Effector memory CD8-positive, alpha-beta T cell (primary cell): ENCODE measurements at places on chromosomes 12 and 14.

DNA sequence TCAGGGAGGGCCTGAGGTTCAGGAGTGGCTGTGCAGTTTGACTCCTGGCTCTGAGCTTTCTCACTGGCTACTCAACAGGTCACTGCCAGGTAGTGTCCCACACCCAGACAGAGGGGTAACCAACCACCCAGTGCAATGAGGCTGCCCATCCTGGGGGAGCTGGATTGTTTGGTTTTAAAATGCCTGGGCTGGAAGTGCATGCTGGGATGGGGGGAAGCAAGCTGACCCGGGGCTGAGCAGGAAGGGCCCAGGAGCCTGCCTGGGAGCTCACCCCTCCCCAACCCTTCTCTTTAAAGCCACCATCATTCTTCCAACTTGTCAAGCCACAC, 12.6 kb upstream of the ABHD12B start:
- peaks cover 5% of the 10 kb centered on the region for H3K36me3 ChIP-seq
- H3K4me1 ChIP-seq: peaks cover 8% of the 10 kb centered on the region
- no peaks in the 10 kb centered on the region for H3K27me3 ChIP-seq
- H3K4me3 ChIP-seq: peak overlapping the region; percentile 92

GRCh38 chr12:50276912-50277671, 6.2 kb downstream of the LIMA1 start:
- peak overlapping the region; percentile 41 for H3K27ac ChIP-seq
- DNase-seq: no peak
- H3K27me3 ChIP-seq: no peaks in the 10 kb centered on the region
- no peaks in the 10 kb centered on the region for H3K4me1 ChIP-seq

- H3K36me3 ChIP-seq: peaks cover 4% of the 10 kb centered on the region
- H3K27me3 ChIP-seq: no peaks in the 10 kb centered on the region
- H3K4me3 ChIP-seq: no peak overlapping the region
- H3K4me1 ChIP-seq: peaks cover 15% of the 10 kb centered on the region
Observed at GRCh38 chr12:22223356-22223755, 111.2 kb downstream of the ST8SIA1 start.

DNA sequence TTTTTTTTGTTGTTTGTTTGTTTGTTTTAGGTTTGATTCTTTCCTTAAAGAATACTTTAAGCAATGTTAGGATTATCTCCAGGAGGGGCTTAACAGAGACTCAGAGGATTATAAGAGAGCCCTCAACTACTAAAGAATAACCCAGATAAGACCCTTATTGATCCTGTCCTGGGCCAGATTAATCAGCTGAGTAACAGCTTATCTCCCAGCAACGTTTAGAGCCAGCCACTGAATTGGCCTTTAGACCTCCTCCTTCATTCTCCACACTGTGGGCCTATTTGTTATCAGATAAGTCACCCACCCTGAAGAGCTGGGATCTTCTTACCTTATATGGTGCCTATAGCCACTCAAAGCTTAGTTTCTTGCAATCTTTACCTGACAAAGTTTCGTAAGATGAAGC, 71.1 kb downstream of the FIGNL2 start:
- no peak overlapping the region for H3K27ac ChIP-seq
- no peak overlapping the region for H3K4me3 ChIP-seq
- H3K4me1 ChIP-seq: no peaks in the 10 kb centered on the region
- peaks cover 13% of the 10 kb centered on the region for H3K27me3 ChIP-seq
- peaks cover 6% of the 10 kb centered on the region for H3K36me3 ChIP-seq

DNA sequence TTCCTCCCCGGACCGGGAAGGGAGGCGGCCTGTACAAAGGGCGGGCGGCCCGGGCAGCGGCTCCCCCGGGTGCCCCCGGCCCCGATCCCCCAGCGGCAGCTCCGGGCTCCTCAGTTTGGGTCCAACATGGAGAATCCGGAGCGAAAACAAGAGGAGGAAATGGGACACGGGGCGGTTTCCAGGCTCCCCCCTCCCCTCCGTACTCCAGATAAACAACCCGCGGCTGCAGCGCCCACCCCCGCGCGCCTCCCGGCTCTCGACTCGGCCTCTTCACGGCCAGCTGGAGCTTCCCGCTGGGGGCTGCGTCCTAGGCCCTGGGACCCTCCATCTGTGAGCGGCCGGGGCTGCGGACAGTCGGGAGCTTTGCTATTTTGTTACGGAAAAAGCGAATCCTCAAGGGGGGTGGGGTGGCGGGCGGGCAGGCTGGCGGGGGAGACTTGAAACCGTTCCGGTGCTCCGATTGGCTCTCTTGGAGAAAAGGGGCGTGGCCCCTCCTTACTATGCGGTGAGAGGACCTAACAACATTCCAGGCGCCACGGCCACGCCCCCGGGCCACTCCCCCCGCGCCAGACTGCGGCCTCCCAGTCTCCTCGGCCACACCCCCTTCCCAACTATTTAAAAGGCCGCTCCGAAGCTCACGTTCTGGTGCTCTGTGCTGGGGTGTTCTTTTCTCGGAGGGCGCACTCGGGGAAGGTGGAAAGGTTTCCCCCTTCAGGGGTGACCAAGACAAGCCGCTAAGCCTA, at the start of gene CTDSP2:
Gene CTDSP2, minus strand, starts transcription at position 153 of the 743 bp plus-strand sequence. CDS start 294 bp downstream, outside the sequence.
- H3K4me3 ChIP-seq: peak within 1 kb of the TSS; percentile 84
- peaks cover 37% of the 10 kb centered on the region for H3K4me1 ChIP-seq
- H3K27ac ChIP-seq: peak within 1 kb of the TSS; percentile 84
- peak; percentile 68 for DNase-seq
- peaks cover 5% of the 10 kb centered on the region for H3K27me3 ChIP-seq

- H3K27ac ChIP-seq: no peak overlapping the region
- H3K4me1 ChIP-seq: no peaks in the 10 kb centered on the region
- no peak for DNase-seq
- peaks cover 46% of the 10 kb centered on the region for H3K27me3 ChIP-seq
- H3K36me3 ChIP-seq: no peaks in the 10 kb centered on the region
Observed at GRCh38 chr14:101198398-101199027, 295.0 kb upstream of the RTL1 start.

DNA sequence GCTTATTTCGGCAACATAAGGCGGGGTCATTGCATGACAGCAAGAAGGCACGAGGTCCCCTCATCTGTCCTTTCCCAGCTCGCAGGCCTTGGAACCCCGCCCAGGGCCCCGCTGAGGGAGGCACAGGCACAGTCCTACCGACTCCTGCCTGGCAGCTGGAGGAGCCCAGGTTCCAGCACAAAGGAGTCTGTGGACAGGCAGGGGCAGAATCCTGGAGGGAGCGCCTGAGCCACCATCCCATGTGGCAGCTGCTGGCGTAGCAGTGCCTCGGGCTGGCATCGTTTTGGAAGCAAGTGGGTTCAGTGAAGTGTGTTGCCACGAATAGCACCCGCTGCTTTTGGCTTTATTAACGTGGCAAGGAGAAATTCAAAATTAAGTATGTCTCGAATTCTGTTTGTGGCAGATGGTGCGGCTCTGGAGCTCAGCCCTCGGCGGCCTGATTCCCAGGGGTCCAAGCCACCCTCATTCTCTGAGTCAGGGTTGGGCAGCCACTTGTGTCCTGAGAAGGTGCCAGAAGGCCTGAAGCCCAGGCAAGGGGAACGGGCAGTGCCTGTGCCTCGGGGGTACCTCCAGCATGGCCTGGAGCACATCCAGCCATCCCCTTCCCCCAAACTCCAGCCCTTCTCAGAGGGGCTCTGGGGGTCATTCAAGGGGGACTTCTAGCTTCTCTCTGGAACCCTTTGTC, 35.9 kb downstream of the SLC8B1 start:
- no peaks in the 10 kb centered on the region for H3K4me1 ChIP-seq
- no peak for DNase-seq
- H3K27ac ChIP-seq: peak overlapping the region; percentile 65
- H3K4me3 ChIP-seq: no peak overlapping the region

DNA sequence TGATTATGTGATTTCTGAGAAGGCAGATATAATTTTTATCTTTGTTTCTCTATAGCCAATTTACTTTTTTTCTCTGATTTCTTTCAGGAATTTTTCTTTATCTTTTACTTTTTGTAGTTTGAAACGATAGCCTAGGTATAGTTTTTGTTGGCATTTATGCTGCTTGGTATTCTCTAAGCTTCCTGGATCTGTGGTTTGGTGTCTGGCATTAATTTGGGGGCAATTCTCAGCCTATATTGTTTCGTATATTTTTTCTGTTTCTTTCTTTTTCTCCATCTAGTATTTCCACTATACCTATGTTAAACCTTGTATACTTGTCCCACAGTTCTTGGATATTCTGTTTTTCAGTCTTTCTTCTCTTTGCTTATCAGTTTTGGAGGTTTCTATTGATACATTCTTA, 45.0 kb downstream of the CRADD start:
- peaks cover 5% of the 10 kb centered on the region for H3K36me3 ChIP-seq

- H3K36me3 ChIP-seq: peaks cover 95% of the 10 kb centered on the region
- DNase-seq: no peak
- peak overlapping the region; percentile 69 for H3K4me3 ChIP-seq
Observed at GRCh38 chr14:101839236-101839635, 77.7 kb downstream of the PPP2R5C start.

DNA sequence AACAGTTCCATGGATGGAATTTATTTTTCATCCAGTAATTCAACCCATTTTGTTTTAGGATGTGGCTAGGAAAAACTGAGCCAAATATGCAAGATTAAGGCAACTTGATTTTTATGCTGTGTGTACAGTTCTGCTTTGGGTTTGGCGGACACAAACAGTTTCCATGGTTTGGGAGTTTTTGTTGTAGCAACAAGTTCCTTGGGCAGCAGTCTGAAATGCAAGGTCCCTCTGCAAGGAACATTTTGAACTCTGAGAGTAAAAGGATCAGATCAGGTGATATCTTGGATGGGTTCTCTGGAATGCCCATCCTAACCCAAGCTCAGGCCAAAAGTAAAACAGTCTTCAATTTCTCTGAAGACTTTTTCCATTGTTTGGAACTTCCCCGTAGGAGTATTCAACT, 161.2 kb downstream of the TMX1 start:
- H3K36me3 ChIP-seq: no peaks in the 10 kb centered on the region
- H3K4me3 ChIP-seq: no peak overlapping the region
- no peaks in the 10 kb centered on the region for H3K4me1 ChIP-seq
- no peak for DNase-seq
- H3K27me3 ChIP-seq: peaks cover 46% of the 10 kb centered on the region
- no peak overlapping the region for H3K27ac ChIP-seq

GRCh38 chr14:64502456-64502855, 1.2 kb downstream of the ZBTB25 start:
- no peaks in the 10 kb centered on the region for H3K27me3 ChIP-seq
- no peak for DNase-seq
- H3K4me3 ChIP-seq: peak overlapping the region; percentile 94
- H3K36me3 ChIP-seq: peaks cover 73% of the 10 kb centered on the region

- no peaks in the 10 kb centered on the region for H3K36me3 ChIP-seq
- no peak overlapping the region for H3K27ac ChIP-seq
- H3K4me1 ChIP-seq: no peaks in the 10 kb centered on the region
- H3K4me3 ChIP-seq: no peak overlapping the region
- DNase-seq: no peak
- no peaks in the 10 kb centered on the region for H3K27me3 ChIP-seq
Observed at GRCh38 chr14:67166450-67166853, 22.8 kb upstream of the GARIN2 start.

DNA sequence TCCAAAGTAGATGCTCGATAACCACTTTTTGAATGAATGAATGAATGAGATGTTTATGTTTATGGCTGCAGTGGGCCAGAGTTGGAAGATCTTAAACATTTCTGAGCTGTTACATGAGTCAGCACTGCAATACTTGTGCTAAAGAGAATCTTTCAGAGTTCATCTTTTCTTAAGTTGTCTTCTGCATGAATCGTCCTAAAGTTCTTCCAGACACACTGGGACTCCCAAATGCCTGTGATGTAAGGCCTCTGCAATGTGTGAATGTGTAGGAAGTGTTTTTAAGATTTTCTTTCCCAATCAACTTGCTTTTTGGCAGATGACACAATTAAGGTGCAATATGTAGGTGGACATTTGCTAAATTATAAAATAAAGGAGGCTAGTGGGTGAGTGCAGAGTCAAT, 50.3 kb upstream of the TRIM9 start:
- H3K36me3 ChIP-seq: no peaks in the 10 kb centered on the region
- no peak overlapping the region for H3K4me3 ChIP-seq

DNA sequence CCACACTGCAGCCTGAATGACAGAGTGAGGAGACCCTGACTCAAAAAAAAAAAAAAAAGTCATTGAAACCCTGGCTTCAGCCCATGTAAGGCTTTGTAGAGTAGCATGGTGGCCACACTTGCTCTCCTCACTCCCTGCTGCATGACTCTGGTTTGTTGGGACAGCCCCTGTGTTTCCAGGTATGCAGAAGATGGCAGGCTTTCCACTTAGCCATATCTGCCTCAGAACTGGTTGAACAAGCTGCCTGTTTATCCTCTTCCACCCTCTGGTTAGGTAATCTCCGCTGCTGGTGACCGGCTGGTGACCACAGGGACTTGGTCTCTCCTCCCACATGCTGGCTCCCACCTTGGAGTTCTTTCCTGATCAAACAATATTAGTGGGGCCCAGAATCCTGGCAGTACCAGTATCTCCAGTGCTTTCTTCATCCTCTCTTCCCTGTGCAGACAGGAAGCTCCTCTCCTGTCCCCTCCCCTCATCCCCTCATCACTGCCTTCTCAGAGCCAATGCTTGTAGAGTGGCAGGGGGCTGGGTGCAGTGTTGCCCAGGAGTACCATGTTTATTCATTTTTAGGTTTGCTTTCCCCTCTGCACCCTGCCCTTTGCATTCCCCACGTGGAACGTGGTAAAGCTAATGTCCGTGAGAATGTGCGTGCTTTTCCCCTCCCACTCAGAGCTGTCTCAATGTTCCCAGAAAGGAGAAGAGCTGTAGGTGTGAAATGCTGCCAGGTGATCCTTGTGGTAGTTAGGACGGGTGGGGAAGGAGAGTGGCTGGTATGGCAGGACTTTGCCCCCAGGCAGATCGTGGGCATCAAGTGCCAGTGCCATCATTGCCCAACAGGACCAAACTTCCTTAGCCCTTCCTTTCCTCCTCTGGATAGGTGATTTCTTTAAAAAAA, 11.3 kb downstream of the ABHD12B start:
- DNase-seq: no peak
- no peak overlapping the region for H3K27ac ChIP-seq
- no peaks in the 10 kb centered on the region for H3K36me3 ChIP-seq
- no peak overlapping the region for H3K4me3 ChIP-seq
- H3K27me3 ChIP-seq: peaks cover 76% of the 10 kb centered on the region
- no peaks in the 10 kb centered on the region for H3K4me1 ChIP-seq

GRCh38 chr12:113436586-113436985, 14.4 kb downstream of the SDSL start:
- H3K36me3 ChIP-seq: no peaks in the 10 kb centered on the region
- no peaks in the 10 kb centered on the region for H3K4me1 ChIP-seq
- no peak overlapping the region for H3K4me3 ChIP-seq
- H3K27me3 ChIP-seq: peaks cover 8% of the 10 kb centered on the region
- no peak overlapping the region for H3K27ac ChIP-seq

DNA sequence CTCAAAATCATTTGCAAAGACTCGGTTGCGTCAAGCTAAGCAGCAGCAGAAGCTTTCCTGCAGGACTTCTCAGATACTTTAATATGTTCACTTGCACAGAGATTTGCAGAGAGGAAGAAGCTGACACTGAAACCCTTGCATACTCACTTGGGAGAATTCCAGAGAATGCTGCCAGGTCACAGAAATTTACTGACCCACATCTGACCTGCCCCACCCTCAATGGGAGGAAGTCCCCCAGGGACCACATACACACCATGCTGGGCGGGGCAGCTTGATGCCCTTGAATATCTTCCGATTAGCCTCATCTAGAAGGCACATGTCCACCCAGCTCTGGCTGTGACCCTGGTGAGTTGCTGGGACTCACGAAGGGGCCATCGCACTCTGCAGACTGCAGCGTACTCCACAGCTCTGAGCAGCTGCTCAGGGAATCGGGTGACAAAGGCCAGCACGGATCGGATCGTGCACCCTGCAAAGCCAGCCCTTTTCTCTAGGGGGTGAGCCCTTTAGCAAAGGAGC, 83.2 kb downstream of the ITPK1 start:
- peaks cover 34% of the 10 kb centered on the region for H3K4me1 ChIP-seq
- no peaks in the 10 kb centered on the region for H3K27me3 ChIP-seq
- no peak overlapping the region for H3K4me3 ChIP-seq
- DNase-seq: no peak
- no peaks in the 10 kb centered on the region for H3K36me3 ChIP-seq
